ENCODE measurements at places on chromosomes 2 and 18.

DNA sequence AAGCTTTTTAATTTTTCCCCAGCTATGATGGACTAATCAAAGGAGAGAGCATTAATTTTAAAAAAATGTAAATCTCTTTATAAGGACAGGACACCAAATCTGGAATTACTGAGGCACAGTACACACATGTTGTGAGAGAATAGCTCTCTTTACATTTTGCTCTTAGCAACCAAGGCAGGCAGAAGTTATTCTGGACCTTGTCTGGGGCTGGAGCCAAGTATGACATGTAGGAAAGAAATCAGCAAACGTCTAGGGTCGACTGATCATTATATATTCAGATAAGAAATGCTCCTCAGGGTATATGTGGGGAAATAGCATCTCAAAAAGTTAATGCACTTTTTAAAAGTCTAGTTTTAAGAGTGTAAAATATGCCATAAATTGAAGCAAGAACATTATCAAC lies 1330.0 kb upstream of the CELF4 start:
- DNase-seq, result no peak

- DNase-seq, result no peak
These were observed 3.5 kb upstream of the RNPEPL1 start for GRCh38 chr2:240564561-240565332.

DNA sequence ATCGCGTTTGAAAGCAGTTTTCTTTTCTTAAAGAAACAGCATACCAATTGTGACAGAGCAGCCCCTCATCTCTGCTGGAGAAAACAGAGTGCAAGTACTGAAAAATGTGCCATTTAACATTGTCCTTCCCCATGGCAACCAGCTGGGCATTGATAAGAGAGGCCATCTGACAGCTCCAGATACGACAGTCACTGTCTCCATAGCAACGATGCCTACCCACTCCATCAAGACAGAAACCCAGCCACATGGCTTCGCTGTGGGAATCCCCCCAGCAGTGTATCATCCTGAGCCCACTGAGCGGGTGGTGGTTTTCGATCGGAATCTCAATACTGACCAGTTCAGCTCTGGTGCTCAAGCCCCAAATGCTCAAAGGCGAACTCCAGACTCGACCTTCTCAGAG lies 9.5 kb downstream of the GRHL1 start:
- DNase-seq, result no peak

- DNase-seq, result no peak
These were observed 1.1 kb upstream of the ONECUT2 start for GRCh38 chr18:57433934-57434535.

DNA sequence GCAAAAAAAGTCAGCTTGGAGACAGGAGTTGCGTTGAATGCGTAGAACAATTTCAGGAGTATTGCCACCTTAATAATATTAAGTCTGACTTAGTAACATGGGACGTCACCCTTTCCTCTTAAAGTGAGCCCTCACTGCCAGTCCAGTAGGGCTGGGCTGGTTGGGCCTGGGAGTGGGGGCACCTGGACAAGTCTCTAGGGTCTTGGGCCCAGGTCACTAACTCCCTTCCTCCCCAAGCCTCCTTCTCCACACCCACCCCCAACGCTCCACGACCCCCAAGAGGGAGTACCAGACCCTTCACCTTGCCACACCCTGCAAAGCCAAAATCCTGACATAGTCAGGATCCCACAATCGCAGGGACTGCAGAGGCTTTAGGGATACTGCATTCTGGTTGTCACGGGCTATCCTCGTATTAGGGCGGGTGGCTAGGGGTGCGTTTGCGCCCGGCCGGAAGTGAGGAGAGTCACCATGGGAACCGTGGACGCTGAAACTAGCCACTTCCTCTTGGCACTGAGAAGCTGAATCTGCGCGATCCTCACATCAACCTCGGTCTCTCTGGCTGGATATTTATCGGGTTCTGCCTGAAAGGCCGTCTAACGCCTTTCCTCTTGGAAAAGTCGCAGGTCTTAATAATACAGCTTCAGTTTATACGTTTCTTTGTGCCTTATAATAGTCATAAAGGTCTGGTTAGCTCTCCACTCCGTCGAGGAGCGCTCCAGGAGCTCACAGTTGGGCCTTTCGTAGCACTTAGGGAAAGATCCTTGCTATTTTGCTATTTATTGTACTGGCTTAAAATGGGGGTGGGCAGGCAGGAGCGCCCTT lies 10.3 kb upstream of the CXXC1 start:
- DNase-seq, result no peak

DNA sequence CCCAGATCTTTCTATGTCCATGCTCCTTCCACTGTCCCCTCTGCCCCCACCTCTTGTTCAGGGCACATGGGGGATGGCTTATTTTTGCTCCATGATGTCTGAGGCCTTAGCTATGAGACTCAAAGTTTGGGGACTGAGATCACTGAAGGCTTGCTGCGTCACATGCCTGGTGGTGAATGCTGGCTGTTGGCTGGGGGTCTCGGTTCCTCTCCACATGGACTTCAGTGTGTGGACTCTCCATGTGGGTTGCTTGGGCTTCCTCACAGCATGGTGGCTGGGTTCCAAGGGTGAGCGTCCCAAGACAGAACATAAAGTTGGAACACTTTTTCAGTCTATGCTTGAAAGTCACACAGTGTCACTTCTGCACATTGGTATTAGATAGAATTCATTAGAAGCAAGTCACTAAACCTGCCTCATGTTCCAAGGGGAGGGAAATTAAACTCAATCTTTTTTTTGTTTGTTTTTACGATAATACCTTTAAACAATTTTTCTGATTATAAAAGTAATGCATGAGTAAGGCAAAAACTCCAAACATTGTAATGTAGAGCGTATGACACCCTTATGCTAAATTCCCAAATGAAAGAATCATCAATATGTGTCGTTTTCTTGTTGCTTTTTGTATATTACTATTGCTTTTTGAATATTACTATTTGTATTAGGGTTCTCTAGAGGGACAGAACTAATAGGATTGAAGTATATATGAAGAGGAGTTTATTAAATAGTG lies 111.7 kb downstream of the MYCN start:
- DNase-seq, result no peak

DNA sequence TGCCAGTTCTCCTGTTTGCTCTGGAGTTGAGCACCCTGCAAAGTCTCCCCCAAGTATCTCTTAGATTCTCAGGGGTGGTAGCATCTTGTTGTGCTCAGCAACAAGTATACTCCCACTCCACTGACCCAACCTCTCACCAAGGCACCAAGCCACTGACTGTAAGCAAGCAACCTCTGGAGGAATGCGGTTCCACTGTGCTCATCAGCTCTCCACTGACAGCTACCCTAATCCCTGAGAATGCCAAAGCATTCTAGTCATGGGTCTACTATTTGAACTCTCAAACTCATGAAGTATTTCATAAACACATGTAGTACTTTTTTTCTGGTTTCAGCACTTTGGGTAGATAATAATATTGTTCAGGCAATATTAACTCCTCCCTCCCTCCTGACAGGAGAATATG lies 170.0 kb downstream of the EPHA4 start:
- no peak for DNase-seq

GRCh38 chr2:36512705-36513104 lies 85.3 kb downstream of the FEZ2 start:
- no peak for DNase-seq

DNA sequence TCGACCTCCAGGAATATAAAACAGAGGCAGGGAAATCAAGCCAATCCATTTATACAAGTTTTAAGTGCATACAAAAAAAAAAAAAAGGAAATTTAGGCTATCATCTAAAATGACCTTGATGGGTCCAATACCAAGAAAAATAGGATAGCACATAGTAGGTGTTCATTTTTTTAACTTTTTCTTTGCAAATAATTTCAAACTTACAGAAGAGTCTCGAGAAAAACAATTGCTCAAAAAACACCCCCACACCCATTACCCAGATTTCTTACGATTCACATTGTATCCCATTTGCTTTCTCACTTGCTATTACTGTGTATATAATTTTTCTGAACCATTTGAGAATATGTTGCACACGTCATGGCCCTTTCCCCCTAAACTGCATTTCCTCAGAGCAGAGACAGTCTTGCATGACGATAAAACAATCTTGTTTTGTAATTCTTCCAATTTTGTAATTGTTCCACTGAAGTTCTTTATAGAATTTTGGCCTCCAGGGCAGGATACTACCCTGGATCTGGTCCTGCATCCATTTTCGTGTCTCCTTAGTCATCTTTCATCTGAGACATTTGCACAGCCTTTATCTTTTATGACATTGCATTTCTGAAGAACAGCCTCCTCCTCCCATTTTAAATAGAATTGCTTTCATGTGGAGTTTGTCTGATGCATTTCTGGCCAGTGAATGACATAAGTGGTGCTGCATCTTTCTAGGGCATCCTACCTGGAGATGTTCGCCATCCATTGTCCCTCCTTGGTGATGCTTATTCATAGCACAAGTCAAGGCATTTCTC lies 68.9 kb downstream of the CYB5A start:
- DNase-seq, result no peak

GRCh38 chr2:3587432-3587831 lies 7.5 kb upstream of the COLEC11 start:
- no peak for DNase-seq

- no peak for DNase-seq
These were observed 85.2 kb upstream of the SESTD1 start for GRCh38 chr2:179349670-179350303.

DNA sequence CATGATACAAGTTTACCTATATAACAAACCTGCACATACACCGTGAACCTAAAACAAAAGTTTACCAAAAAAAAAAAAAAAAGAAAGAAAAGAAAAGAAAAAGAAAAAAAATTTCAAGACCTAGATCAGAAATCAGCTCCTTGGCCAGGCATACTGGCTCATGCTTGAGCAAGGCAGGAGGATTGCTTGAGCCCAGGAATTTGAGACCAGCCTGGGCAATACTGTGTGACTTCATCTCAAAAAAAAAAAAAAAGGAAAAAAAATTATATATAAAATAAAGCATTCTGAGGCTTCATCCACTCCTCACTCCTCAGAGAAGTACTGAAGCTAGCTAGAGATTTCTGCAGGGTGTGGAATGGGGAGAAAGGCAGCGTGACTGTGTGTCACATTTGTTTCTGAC lies 11.8 kb upstream of the PROC start:
- DNase-seq, result no peak

All from activated T-helper 1 cell treated with Interleukin-2 at 50 U/mL for 16 hours (primary cell).